ENCODE measurements at places on chromosomes 6 and 20.

GRCh38 chr20:31496761-31497295 lies 17.4 kb upstream of the HM13 start:
- DNase-seq, result no peak

DNA sequence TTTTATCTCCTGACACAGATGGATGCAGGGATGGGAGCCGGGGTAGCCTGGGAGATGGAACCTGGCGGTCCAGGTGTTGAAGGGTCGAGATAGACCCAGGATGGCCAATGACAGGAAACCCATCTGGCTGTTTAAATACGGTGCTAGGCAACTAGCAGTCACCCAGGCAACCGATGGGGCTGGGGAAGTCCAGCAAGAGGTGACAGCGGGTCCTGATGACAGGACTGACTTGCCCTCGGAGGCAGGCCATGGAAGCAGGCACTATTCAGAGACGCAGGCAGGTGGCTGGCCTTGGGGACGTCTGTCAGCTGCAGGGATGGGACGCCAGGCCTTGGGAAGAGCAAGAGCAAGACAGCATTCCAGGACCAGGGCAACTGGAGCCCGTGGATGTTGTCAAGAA lies 135.4 kb upstream of the RALGAPA2 start:
- DNase-seq, result no peak

- DNase-seq, result no peak
These were observed 85.0 kb downstream of the LIN28B start for GRCh38 chr6:105041880-105042279.

- no peak for DNase-seq
These were observed 55.1 kb upstream of the APCDD1L start for GRCh38 chr20:58570204-58570859.

- no peak for DNase-seq
These were observed 22.3 kb downstream of the DST start for GRCh38 chr6:56620229-56620868.
